HT-29 (cell line): ENCODE measurements at places on chromosomes 5 and 9. TPM values are rescaled to one million over a fixed set of nuclear protein-coding genes. Genes with fewer than 3 reads are reported as not detected.
A peak's percentile ranks its signal among the peaks of the same experiment; 100 is the strongest.

Gene SNCAIP
- not detected in 2 replicates for total RNA-seq

GRCh38 chr5:162068936-162069335 lies 1.4 kb downstream of the GABRG2 start:
- DNase-seq, result no peak

DNA sequence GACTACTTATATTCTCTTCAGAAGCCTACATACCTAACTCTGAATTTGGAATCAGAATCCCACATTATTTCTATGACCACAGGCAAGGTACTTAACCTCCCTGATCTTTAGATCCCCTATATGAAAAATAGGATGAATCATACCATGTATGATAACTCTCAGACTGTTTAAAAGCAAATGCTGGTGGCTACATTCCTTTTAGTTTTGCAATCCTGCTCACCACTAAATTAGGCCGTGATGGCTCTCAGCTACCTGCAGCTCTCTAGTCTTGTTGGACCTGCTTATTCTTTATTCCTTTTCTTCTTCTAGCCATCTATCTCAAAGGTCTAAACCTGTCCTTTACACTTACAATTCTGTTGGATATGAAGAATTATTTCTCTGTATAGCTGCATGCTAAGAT lies 303.4 kb upstream of the ATP10B start:
- no peak for DNase-seq

- no peak for DNase-seq
Observed at GRCh38 chr5:1824903-1825841, 24.0 kb downstream of the NDUFS6 start.

DNA sequence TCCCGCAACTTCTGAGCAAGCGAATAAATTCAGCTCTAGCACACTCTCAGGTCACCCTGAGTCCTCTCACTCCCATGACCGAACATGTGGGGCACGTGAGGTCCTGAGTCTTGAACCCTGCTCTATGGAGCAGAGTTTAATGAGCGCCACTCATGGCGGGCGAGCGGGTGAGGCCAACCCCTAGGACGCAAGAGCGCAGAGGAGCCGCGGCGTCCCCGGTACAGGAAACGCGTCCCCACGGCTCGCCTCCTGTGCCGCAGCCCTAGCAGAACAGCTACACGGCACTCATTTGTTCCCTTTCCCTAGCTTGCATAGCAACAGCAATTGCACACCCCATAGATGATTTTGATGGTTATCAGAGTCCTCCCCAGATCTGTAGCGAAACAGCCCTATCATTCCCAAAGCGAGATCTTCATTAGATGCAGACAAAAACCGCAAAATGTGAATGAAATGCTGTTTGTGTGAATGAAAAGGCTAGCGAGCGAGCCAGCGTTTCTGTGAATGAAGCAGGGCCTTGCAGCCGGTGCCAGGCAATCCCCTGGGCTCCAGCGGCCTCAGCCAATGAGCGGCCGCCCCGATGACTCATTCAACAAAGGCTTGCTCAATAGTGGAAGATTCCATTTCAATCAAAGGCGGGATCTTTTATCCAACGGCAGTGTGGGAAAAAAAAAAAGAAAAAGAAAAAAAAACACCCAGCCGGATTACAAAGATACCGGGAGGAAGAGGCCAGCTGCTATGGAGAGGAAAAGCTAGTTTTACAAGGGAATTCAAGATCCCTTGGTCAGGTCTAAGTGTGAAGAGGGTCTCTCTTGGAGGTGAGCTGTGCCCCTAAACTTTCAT lies 1.5 kb upstream of the SHC3 start:
- DNase-seq, result peak; percentile 95

- no peak for DNase-seq
Observed at GRCh38 chr5:68445257-68446069, 229.9 kb downstream of the PIK3R1 start.
